GM12865 (cell line): ENCODE measurements at places on chromosomes 5 and 9.

- DNase-seq = no peak
These were observed 247.2 kb downstream of the FAM170A start for GRCh38 chr5:119876522-119876921.

DNA sequence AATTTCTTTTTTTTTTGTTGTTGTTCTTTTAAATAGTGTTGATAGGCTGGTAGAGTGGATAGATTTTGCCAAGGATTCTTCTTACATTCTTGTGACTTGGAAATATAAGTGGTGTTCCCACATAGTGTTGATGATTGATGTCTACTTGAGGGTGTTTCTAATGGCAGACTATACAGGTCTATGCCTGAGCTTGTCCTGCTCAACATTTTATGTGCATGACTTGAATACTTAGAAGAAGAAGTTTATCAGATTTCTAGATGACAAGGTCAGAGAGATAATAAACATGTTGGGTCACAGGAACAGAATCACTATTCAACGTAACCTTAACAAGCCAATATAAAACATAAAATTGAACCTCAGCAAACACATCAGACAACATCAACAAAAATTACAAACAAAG, 24.2 kb downstream of the XRCC4 start:
- DNase-seq = no peak

GRCh38 chr9:68974901-68975300, 39.0 kb downstream of the PRKACG start:
- DNase-seq = no peak

GRCh38 chr5:121763665-121764064, 88.0 kb upstream of the FTMT start:
- DNase-seq = no peak

- no peak for DNase-seq
These were observed 187.9 kb upstream of the NFIL3 start for GRCh38 chr9:91611582-91611981.

- no peak for DNase-seq
These were observed 2.7 kb upstream of the CNTFR start for GRCh38 chr9:34591917-34592866.

- DNase-seq = no peak
These were observed 626.4 kb upstream of the SEMA6A start for GRCh38 chr5:117201001-117201400.

GRCh38 chr9:136178061-136178772, 26.7 kb downstream of the LHX3 start:
- DNase-seq = no peak

DNA sequence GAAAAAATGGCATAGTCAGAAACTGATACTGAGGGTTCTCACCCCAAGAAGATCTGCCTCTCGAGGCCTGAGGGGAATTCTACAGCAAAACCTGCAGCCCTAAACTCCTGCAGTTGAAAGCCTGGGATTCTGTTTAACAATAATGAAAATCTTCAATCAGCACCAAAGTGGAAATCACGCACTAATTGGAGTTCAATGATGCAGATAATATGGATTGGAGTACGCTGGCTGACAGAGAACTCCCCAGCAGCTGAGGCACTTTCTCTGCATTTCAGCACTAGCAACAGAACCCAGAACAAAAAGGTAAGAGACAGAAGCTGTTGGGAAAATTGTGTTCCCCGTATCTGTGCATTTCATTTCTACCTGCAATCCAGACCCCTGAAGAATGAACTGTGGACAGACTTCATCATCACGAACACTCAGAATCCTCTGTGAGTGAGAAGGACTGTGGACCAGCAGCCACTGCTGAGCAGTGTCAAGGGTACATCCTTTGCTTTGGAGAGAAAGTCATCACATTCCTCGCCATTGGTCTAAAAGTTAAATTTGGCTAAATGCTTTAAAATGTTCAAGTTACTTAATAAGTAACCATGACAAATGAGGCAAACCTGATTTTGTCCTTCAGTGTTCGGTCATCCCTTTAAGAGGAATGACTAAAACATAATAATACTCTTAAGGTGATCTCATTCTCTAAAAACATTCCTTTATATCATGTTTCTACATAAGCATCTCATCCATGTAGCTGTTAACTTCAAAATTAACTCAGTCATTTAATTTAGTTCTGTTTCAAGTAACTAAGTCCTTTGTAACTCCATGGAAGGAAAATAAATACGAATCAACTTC, 126.1 kb downstream of the GAS1 start:
- DNase-seq = no peak

DNA sequence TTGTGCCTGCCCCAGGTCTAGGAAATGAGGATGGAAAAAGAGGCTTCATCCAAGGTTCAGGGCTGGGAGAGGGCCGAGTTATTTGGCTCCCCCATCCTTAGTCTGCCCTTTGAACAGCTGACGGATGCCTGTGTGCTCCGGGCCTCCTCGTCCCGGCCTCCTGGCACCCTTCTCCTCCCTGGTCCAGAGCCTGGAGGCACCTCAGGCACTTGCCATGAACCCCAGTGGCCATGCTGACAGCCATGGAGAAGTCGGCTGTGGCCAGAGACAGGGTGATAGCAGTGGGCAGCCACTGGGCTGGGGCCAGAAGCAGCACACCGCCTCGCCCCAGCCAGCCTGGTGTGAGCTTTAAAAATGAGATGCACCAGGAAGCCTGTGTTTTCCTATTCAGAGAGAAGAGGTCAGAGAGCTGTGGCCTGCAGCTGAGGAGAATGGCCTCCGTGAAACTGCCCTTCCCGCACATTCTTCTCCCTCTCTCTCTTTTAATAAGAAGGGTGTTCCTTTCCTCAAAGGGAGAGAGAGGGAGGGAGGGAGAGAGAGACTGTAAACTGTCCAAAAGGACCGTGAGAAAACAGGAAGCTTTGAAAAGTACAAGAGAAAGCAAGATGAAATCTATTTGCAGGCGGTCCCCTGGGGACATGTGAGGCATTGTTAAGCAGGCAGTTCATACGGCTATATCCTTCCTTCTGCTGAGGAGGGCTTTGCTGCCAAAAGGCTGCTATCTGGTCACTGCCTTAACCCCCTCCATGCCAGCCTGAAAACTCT, 55.3 kb downstream of the ZNF366 start:
- DNase-seq = peak; percentile 90

- no peak for DNase-seq
These were observed 27.0 kb downstream of the RAPGEF6 start for GRCh38 chr5:131607903-131608540.

GRCh38 chr5:149798466-149798865, 68.4 kb downstream of the PPARGC1B start:
- DNase-seq = no peak

- DNase-seq = peak; percentile 63
These were observed 267.7 kb upstream of the SMARCA2 start for GRCh38 chr9:1747417-1747967.

DNA sequence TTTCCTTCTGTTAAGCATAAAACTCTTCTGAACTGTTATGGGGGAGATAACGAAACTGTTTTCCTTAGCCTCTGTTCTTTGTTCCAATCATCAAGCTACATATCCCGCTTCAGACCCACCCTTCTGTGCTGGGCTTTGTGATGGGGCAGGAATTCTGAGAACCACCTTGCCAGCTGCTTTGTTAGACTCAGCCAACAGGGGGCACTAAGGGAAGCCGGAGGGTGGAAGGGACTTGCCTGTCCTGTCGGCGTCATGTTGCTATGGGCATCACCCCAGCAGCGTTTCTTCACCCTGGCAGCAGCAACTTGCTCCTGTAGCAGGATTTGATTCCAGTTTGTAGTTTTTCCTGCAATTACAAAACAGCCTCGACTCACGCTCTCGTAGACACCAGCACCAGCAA, 169.1 kb downstream of the CAAP1 start:
- DNase-seq = peak; percentile 62

- no peak for DNase-seq
These were observed 276.8 kb downstream of the ADAMTS6 start for GRCh38 chr5:65204966-65205365.

- peak; percentile 88 for DNase-seq
These were observed 2.0 kb upstream of the ZNF622 start for GRCh38 chr5:16467363-16468219.

DNA sequence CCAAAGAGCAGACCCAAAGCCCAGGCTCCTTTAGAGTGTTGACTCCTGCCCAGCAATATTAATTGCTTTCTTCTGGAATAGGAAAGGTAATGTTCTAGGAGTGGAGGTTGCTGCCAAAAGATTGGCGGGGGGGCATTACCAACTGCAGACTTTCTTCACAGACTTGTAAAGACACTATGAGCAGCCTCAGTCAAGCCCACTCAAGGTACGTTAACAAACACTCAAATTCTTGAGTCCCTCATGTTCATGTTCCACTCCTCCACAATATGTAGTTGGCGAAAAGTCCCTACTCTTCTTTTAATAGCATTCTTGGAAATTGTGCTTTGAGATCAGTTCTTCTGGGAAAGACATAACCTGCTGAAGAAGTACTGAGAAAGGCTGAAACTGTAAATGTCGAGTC, 409.2 kb upstream of the KIF2A start:
- no peak for DNase-seq

DNA sequence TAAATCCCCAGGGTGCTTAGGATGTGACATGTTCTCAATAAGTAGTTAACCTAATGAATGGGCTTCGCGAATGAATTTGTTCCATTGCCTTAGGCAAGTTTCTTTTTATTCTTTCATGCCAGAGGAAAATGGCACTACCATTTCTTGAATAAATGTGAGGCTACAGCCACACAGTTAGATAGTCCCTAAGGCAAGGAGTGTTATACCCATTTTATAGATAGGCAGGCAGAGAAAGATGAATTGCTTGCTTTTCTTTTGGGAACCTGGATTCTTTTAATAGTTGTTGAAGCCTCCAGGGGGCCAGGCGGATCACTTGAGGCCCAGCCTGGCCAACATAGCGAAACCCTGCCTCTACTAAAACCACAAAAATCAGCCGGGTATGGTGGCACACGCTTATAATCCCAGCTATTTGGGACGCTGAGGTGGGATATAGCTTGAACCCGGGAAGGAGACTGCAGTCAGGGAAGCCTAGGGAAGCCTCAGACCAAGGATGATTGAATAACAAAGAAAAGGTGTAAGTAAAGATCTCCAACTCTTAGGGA, 943 bp downstream of the NOP16 start:
- peak; percentile 22 for DNase-seq

DNA sequence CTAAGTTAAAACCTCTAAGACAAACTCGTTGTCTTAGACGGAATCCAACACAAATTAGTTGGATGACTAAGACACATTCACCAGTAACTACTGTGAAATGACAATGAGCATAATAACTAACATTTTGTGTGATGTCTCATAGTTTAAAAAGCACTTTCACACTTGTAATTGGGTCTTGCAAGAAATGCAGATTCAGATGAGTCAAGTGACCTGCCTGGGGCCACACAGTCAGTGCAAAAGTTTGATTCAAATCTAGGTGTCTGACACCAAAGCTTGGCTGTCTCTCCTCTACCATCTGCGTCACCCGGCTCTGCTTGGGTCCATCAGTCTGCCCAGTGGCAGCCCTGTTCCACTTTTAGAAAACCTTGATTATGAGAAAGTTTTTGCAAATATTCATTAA, 143.7 kb downstream of the TTLL11 start:
- DNase-seq = no peak

DNA sequence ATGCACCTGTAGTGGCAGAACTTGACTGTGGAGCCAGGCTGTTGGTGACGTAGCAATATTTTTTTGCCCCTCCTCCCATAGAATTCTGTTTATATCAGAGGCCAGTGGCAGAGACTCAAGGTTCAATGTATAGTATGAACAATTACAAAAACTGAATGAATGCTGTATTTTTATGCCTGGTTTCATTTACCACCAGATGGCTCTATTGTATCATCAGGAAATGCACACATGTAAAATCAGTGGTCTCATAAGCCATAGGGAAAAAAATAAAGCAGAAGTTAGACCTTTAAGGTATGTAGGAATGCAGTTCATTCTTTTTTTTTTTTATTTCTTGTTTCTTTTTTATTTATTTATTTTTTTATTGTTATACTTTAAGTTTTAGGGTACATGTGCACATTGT, 43.6 kb downstream of the CCDC192 start:
- peak; percentile 16 for DNase-seq

- no peak for DNase-seq
These were observed 99.5 kb downstream of the LHFPL2 start for GRCh38 chr5:78549043-78549442.

DNA sequence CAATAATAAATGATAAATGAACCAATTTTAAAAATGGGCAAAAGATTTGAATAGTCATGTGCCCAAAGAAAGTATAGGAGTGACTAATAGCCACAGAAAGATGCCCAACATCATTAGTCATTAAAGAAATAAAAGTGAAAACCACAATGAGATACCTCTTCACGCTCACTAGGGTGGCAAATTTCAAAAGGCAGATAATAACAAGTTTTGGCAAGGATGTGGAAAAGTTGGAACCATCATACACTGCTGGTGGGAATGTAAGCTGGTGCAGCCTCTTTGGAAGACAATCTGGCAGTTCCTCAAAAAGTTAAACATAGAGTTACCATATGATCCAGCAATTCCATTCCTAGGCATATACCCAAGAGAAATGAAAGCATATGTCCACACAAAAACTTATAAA, 1819.8 kb downstream of the MAT2B start:
- DNase-seq = no peak

GRCh38 chr9:33111631-33112030, 35.2 kb upstream of the SMU1 start:
- no peak for DNase-seq

GRCh38 chr5:152405145-152405544, at the start of gene NMUR2:
NMUR2 (minus strand) TSS chr5:152405279; CDS start chr5:152405113, 166 bp downstream.
- no peak for DNase-seq

GRCh38 chr9:18720691-18721090, 246.7 kb downstream of the ADAMTSL1 start:
- DNase-seq = no peak

- no peak for DNase-seq
These were observed 3.6 kb downstream of the TRIO start for GRCh38 chr5:14146725-14147124.

DNA sequence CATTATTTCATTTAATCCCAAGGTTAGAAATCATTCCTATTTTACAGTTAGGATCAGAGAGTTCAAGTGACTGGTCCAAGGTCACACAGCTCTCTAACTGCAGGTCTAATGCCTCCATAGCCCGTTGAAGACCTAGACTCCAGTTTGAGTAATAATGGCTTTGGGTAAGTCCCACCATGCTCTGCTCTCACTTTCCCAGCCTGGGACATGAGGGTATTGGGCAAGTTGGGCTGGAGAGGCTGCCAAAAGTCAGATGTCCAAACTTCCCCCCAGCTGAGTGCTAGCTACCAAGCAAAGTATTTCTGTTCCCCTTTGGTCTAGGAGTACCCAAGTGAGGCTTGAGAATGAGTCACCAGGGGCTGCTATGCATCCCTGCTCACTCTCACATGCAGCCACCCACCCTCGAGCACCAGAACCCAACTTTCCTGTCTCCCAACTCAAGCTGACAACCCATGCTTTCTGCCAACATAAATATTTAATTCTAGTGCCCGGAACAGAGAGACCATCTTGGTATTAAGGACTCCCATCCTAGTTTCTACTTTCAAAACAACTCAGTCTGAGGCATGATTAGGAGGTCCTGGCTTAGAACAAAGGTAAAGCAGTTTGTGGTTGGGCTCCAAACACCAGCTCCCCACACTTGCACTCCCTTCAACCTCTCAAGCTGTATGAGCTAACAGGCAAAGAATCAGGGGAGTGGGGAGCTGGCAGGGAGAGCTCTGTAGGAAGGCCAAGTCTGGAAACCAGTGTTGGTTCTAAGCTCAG, 236.5 kb upstream of the TRIM32 start:
- peak; percentile 55 for DNase-seq
